ENCODE measurements at places on chromosomes 6 and 20.

DNA sequence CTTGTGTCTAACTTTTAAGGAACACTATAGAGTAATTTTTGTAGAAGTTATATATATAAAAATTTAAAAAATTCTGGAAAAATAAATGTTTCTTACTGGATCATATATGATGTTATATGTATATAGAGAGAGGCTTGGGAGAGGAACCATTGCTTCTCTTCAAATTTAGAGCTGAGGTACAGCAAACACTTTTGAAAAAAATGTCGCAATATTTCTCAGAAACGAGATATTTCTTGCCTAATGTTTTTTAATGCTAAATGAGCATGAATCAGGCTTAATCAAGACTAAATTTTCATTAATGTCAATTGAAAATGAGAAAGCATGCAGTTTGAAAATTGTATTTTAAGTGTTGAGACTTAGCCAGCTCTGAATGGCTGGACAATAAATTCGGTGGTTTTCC, 2.6 kb downstream of the PKIB start:
- no peak for DNase-seq

- DNase-seq, result no peak
Measured at GRCh38 chr6:22940581-22941290, 371.4 kb downstream of the HDGFL1 start.

- DNase-seq, result no peak
Measured at GRCh38 chr6:294656-295565, 2.6 kb downstream of the DUSP22 start.

GRCh38 chr6:52512199-52512598, 64.7 kb downstream of the TRAM2 start:
- DNase-seq, result no peak

- no peak for DNase-seq
Measured at GRCh38 chr6:10569392-10570127, 48.4 kb downstream of the GCNT2 start.

Measured in iPS-NIHi11 (cell line).